HFF-Myc (cell line): ENCODE measurements at places on chromosomes 12 and 14.

GRCh38 chr14:26841920-26842741 lies 244.3 kb upstream of the NOVA1 start:
- peak; percentile 99 for DNase-seq

DNA sequence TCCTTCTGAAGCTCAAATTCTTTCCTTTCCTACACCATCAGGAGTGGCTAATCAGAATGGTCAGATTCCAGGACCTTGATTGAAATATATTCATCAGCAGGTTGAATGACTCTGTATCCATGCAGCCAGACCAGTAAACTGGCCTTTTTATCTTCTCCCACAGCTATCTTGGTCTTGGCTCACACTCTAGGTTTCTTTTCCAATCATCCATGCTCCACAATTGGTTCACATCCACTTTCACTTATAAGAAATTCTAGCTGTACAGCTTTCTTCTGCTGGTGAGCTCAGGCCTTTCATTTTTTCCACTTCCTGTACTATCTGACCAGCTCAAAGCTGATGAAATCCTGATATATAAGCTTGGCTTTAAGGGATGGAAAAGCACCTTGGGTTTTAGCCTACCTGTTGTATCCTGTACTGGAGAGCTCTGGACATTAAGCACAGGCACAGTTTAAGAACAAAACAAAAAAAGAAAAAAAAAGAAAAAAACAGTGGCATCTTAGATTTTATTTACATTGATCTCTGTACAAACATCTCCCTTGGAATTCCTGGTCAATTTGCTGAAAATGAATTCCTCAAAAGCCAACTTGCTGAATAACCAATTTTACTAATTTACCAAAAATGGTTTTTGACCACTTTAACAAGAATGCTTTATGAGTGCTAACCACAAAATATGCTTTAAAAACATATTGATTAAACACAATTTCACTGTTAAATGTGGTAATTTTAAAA lies 91.6 kb upstream of the PAWR start:
- no peak for DNase-seq

DNA sequence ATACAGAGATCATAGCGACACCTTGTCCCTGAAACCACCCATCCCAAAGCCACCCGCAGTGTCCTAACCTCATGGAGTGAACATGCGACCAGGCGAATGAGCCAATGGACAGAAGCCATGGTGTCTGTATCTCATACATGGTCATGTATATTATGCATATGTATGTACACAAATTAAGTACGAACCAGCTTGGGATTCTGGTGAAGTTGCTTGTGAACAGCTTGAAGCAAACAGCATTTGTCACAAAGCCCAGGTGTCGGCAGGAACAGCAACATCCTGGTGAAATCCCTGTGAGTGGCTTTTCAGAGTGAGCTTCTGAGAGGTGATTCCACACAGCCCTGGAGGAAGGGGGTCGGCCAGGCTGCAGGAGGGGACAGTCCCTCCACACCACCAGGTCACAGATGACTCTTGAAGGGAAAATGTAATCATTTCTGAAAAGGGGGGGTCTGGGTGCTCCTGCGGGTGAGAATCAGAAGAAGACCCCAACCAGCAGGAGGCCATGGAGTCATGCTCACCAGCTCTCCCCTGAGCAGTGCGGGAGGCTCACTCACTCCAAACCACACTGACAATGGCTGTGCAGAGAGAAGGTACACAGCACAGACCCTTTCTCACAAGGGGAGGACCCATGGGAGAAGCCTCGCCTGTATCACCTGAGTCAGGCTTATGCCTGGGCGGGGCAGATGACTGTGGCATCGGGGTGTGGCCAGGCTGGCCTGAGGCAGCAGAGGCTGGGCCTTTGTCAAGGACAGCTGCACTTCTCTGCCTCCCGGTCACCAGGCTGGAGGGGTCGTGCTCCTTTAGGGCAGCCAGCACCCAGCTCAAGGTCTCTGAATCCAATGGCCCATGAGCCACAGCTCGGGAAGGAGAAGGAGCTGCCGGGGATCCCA lies 14.3 kb downstream of the CHGA start:
- DNase-seq = no peak

- DNase-seq = no peak
Measured at GRCh38 chr12:29895966-29896365, 112.2 kb upstream of the TMTC1 start.

DNA sequence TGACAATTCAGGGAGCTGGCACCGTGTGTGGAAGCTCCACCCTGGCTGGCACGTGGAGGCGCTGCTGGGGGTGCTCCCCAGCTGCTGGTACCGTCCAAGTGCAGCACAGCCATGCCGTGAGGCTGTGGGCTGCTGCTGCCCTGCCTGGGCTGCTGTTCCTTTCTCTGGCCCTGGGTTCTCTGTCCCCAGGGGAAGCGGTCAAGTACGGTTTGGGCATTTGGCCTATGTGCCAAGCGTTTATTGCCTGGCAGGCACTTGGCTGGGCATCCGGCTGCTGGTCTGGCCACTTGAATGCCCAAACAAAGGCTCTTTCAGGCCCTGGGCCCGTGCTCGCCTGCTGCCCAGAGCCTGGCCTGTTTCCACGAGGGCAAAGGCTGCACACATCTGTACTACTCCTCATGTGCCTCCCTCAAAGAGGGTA lies 39.6 kb downstream of the RHOF start:
- no peak for DNase-seq

DNA sequence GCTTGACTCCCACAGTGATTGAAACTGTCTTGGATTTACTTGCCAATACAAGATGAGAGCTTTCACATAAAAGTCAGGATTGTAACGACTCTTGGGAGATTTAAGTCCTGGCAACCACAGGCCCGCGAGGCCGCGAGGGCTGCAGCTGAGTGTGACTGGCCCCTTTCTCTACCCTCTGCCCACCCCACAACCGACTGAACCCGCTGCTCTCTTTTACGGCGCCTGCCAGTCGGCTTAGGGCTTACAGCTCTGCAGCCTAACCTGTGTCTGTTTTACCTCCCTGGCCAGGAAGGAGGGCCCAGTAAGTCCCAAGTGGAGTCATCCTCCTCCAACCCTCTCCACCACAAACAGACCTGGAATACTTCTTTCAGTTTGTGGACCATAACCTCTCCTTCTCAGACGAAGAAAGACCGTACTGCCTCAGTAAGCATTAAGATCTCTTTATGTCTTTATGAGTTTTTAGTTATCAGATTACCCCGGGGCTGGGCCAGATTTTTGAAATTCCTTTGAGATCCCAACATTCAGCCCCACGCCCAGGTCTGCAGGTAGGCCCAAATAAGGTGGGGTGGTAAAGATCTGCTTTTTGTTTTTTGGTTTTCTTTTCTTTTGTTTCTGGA lies 12.6 kb upstream of the TIGAR start:
- no peak for DNase-seq
